ENCODE measurements at places on chromosomes 2 and 18.

GRCh38 chr2:9778012-9778411, 65.3 kb upstream of the TAF1B start:
- DNase-seq, result peak; percentile 32

DNA sequence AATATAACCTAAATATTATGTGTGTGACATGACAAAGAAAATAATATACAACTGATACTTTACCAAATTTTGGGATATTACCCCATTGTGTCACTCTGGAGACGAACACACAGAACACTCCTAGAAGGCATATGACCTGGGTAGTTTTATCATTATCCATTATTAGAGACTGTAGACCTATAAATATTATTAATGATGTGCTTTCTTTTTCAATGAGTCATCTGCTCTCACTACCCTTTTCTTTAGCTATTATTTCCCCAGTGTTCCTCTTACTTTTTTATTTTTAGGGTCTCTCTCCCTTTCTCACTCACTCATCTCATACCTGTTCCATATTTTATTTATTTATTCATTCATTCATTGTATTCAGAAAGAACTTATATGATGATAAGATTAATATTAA, 143.3 kb upstream of the ITGA4 start:
- DNase-seq, result no peak

DNA sequence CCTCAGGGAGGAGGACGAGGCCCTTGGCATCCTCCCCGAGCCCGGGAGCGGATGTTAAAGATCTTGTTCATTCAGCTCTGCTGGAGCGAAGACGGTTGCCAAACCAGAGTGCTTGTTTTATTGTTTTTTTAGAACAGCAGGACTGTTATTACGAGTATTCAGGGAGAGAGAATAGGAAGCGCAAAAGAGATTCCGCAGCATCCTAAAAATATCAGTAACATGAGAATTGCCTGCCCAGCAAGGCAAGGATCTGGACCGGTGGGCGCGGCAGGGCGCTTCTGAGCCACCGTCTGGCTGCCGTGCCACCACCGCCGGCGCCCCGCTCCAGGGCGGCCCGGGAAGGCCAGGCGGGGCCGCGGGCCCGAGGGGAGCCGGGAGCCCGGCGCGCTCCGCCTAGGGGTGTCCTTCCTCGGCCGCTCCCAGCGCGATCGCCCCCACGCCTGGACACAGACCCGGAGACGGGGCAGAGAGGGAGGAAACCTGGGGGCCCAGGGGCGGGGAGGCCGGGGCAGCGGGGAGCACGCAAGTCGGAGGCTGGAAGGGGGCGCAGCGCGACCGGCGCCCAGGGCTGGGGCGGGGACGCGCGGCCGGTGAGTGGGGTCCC, 843 bp downstream of the CYS1 start:
- no peak for DNase-seq

GRCh38 chr2:196821195-196821594, 12.0 kb upstream of the C2orf66 start:
- DNase-seq, result no peak

GRCh38 chr2:16392647-16393499, 272.8 kb downstream of the CYRIA start:
- no peak for DNase-seq

DNA sequence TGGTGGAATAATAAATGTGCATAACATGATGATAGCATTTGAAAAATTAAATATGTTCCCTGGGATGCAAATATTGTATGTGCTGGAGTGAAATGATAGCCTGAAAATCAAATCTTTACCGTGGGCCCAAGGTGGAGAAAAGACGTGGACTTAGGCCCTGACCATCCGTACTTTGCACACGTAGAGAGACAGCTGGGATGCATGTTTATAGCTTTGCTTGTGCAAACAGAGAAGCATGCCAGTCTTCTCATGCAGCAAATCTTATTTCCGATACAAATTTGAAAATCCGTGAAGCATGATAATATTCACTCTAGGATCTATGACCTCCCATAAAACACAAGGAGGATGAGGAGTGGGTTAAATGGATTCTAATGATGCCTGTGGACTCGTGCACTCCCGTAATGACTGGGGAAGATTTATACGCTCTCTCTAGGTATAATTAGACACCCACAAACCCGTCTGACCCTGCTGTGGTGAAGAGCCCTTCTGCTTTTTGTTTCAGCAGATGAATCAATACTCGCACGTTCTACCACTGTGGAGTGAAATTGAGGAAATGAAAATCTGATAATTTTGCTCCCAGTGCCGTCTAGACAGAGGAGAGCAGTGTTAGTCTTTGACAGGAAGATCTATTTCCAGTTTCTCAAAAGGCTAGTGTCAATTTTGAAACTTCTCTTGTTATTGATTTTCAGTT, 810.3 kb upstream of the SALL3 start:
- DNase-seq, result no peak

DNA sequence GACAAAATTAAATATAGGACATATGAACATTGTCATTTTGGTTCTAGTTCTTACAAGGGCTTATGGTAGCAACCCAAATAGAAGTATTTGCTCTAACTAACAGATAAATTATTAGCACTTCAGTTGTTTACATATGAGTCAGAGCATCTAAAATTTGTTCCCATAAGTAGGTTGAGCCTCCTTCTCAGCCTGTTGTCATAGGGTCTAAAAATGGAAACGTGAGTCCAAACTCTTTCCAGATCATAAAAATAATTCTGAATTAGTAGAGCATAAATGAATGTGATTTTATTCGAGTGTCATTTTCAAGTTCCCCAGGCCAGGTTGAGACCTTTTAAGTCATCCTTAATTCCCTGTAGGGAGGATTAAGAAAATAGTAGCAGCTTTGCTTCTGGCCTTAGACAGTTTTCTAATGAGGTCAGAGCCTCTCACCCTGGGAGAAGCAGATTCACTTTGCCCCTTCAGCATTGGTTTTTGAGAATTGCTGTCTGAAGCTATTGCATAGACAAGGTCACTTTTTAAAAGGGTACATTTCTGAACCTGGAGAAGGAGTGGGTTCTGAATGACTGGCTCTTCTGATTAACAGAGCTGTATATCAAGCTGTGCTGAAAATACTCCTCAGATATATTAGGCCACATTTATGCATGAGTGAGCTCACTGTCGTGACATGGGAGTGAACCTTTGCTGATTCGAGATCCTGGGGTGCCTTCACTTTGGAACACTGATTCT, 164.3 kb downstream of the NEDD4L start:
- no peak for DNase-seq

All from hematopoietic multipotent progenitor cell treated with erythropoietin and hydrocortisone succinate and interleukin-3 and kit ligand, for 8 days (in vitro differentiated cells).